ENCODE measurements at places on chromosomes 13 and 19. TPM values are rescaled to one million over a fixed set of nuclear protein-coding genes. Genes with fewer than 3 reads are reported as not detected.

The EBI3 gene
- 6.7 TPM for total RNA-seq

The ZNF701 gene
- total RNA-seq, result 18.4 TPM

The URI1 gene
- total RNA-seq, result 67.8 TPM

The ZNF841 gene
- 34.8 TPM for total RNA-seq

The IFNL1 gene
- not detected for total RNA-seq

The ARHGAP45 gene
- 32.7 TPM for total RNA-seq

The BRSK1 gene
- total RNA-seq, result 6.9 TPM

The ICAM1 gene
- 36.9 TPM for total RNA-seq

The ZNF439 gene
- total RNA-seq, result 13.5 TPM

The CPAMD8 gene
- total RNA-seq, result 26.3 TPM

The MYO16 gene
- total RNA-seq, result not detected

The GGN gene
- total RNA-seq, result not detected

The CDC34 gene
- total RNA-seq, result 60.7 TPM

The KIR2DL4 gene
- not detected for total RNA-seq

The TYROBP gene
- total RNA-seq, result 122 TPM

The NR1H2 gene
- total RNA-seq, result 80.2 TPM

The IGFLR1 gene
- 25.5 TPM for total RNA-seq

The ERICH6B gene
- total RNA-seq, result not detected

The SIGLEC12 gene
- total RNA-seq, result 0.66 TPM

The RASIP1 gene
- 18.6 TPM for total RNA-seq

The SHISA7 gene
- total RNA-seq, result 3.0 TPM

The ZNF229 gene
- total RNA-seq, result 2.4 TPM

The UBE2L5 gene
- not detected for total RNA-seq

The ADGRE2 gene
- 1.3 TPM for total RNA-seq

The EMC10 gene
- 79.4 TPM for total RNA-seq

The SRRM5 gene
- 0.84 TPM for total RNA-seq

The TNFSF9 gene
- not detected for total RNA-seq

The RPL18 gene
- 3,141 TPM for total RNA-seq

The RASGRP4 gene
- total RNA-seq, result 3.1 TPM

The CCDC194 gene
- total RNA-seq, result 4.5 TPM

The SIGLEC7 gene
- 1.4 TPM for total RNA-seq

The ZNF324B gene
- 13.6 TPM for total RNA-seq

The CFAP97D2 gene
- total RNA-seq, result not detected

The SMARCA4 gene
- 122 TPM for total RNA-seq

The ZNF506 gene
- 45.4 TPM for total RNA-seq

The PLK5 gene
- 1.8 TPM for total RNA-seq
